Activated naive CD4-positive, alpha-beta T cell treated with anti-CD3 and anti-CD28 coated beads, Interleukin-2, amount 50 U/mL, for 72 hours (primary cell): ENCODE measurements at places on chromosomes 2 and 18.

GRCh38 chr2:44635725-44636124 is 274.0 kb downstream of the CAMKMT start:
- DNase-seq = no peak

- no peak for DNase-seq
Measured at GRCh38 chr2:131588152-131588873, 60.6 kb downstream of the CCDC74A start.

- DNase-seq = no peak
Measured at GRCh38 chr2:111666160-111666559, 217.8 kb downstream of the ANAPC1 start.

GRCh38 chr2:129252781-129253460 is 726.5 kb upstream of the RAB6C start:
- DNase-seq = no peak

DNA sequence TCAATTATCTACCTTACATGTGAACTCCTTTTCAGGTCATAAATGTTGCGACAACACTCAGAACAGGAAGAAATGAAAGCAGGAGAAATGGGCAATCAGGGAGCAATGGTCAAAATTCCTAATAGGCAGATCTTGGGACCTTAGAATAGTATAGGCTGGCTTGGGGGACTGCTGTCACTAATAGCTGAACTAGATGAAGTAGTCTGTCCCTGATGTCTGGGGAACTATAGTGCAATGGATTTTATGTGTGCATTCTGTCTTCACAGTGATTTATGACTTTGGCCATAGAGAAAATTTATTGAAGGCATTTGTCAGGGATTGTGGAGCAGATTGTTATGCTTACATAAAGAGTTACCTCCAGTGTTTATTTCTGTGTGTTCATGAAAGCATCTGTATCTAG is 6.1 kb upstream of the DPP10 start:
- DNase-seq = no peak

DNA sequence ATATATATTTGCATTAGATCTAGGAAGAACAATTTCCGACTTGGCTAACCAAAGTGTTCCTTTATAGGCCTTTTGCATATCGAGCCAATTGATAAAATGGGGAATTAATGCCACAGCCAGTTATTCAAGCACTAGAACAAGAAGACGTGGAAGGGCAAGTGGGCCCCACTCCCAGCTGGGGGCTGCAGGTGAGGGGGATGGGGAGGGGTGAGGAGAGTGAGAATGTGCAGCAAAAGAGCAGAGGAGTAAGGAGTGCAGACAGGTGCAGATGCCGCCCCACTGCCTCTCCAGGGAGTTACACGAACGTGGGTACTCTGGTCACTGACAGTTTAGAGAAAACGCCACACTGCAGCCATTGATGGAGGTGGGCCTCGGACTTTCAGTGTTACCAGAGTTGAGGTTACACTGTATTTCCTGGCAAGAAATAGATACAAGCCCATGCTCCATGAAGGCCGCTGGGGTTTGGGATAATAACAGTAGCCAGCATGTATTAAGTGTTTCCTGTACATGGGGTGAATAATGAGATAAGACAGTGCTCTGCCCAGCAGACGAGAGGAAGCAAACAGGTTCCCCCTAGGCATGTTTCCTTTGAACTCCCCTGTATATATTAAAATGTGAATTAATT is 40.9 kb downstream of the GORASP2 start:
- DNase-seq = no peak

DNA sequence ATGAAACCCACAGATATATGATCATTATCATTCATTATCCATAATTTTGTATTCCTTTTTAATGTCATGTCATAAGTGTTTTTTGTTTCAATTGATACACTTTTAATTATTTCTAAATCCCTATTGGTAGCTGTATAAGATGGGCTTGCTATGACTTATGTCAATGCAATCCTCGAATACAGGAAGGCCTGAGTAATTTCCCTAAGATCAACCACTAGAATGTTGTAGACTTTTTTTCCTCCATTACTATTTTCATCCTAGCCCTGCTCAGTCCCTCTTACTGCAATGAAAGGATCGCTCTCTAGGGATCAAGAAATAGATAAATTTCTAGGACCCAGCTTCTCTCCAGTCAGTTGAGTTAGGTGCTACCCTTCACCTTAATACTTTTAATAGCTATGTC is 186.3 kb downstream of the KCNE4 start:
- no peak for DNase-seq
